ENCODE measurements at places on chromosomes 7 and 10.

- H3K27ac ChIP-seq: no peak overlapping the region
- no peaks in the 10 kb centered on the region for H3K36me3 ChIP-seq
- DNase-seq: no peak
- no peak overlapping the region for H3K4me3 ChIP-seq
Measured at GRCh38 chr7:136874393-136875032, 6.1 kb downstream of the CHRM2 start.

DNA sequence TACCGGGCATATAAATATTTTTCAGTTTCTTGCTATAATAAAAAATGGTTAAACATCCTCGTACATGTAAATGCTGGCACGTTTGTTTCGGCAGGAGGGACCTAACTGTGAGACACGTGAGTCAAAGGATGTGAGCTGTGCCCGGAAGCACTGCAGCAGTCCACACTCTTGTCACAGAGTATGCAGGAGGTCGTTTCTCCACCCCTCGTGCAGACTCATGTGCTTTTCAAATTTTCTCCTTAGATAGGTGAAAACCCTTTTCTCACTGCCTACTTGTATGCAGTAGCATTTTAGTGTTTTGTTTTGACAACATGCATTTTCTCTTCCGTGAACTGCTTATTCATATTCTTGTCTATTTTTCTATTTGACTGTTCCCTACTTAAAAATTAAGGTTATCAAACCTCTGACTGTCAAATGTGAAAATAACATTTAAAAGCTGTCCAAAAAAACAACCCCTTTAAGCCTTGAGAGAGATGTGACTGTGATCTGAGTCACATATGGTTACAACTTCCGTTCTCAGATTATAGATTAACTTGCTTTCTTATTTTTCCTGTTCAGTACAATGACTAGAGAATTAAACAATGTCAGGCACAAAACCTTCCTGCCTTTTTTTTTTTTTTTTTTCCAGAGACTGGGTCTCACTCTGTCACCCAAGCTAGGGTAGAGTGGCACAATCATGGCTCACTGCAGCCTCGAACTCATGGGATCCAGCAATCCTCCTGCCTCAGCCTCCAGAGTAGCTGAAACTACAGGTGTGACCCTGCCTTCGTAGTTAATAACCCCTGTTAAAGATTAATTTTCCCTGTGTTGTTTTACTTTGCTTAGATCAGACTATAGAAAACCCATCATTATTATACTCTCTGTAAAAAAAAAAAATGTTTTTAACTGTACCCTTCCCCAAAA, 45.1 kb downstream of the DPY19L1 start:
- H3K36me3 ChIP-seq: peaks cover 19% of the 10 kb centered on the region
- peak overlapping the region; percentile 95 for H3K27ac ChIP-seq
- H3K27me3 ChIP-seq: no peaks in the 10 kb centered on the region
- H3K4me1 ChIP-seq: peaks cover 17% of the 10 kb centered on the region

DNA sequence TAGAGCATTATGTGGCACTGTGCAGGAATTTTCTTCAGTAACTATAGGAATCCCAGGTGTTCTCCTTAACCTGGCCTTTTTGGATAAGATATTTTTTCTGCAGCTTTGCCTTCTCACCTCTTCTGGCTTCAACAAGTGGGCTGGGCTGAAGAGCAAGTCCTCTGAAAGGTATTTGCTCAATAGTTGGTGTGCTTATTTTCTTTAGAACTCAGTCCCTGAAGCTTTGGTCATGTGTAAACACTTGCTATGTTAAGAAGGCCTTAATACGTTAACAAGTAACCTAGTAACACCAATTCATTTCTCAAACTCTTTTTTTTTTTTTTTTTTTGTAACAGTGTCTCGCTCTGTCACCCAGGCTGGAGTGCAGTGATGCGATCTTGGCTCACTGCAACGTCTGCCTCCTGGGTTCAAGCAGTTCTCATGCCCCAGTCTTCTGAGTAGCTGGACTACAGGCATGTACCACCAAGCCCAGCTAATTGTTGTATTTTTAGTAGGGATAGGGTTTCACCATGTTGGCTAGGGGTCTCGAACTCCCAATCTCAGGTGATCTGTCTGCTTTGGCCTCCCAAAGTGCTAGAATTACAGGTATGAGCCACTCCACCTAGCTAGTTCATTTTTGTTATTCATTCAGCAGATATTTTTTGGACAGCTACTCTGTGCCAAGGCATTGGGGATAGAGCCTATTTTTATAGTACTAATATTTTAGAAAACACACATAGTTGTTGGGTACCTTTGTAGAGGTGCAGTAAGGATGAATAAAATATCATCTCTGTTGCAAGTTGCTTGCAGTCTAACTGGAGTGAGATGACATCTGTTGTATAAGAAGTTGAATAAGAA, 164.6 kb downstream of the SND1 start:
- H3K27ac ChIP-seq: no peak overlapping the region
- H3K4me1 ChIP-seq: peaks cover 54% of the 10 kb centered on the region
- H3K36me3 ChIP-seq: peaks cover 11% of the 10 kb centered on the region
- H3K4me3 ChIP-seq: no peak overlapping the region
- no peak for DNase-seq

DNA sequence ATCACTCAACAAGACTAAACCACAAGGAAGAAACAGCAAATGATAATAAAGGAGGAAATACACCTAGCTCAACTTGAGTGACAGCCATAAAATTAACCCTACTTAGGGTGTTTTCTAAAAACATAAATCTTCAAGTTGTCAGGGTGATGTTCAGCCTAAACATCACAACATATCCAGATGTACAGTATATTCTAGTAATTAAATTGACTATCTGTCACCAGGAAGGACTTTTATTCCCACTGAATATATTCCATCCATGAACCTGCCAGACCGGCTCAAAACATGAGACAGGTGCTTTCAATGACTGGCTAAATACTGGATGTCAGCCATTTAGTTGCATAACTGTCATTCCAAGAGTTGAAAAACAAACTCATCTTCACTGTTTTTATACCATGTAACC, 298.1 kb upstream of the NEBL start:
- no peaks in the 10 kb centered on the region for H3K4me1 ChIP-seq
- H3K27me3 ChIP-seq: peaks cover 5% of the 10 kb centered on the region
- no peaks in the 10 kb centered on the region for H3K36me3 ChIP-seq
- no peak for DNase-seq

- DNase-seq: no peak
- no peaks in the 10 kb centered on the region for H3K36me3 ChIP-seq
- no peaks in the 10 kb centered on the region for H3K27me3 ChIP-seq
- no peak overlapping the region for H3K27ac ChIP-seq
- no peak overlapping the region for H3K4me3 ChIP-seq
- no peaks in the 10 kb centered on the region for H3K4me1 ChIP-seq
Measured at GRCh38 chr7:126493801-126494200, 758.9 kb downstream of the GRM8 start.

GRCh38 chr10:46530249-46531186, 25.9 kb downstream of the GPRIN2 start:
- DNase-seq: no peak
- H3K27me3 ChIP-seq: no peaks in the 10 kb centered on the region
- H3K4me1 ChIP-seq: no peaks in the 10 kb centered on the region
- no peaks in the 10 kb centered on the region for H3K36me3 ChIP-seq
- H3K27ac ChIP-seq: no peak overlapping the region

GRCh38 chr10:100709146-100710082, 36.0 kb upstream of the PAX2 start:
- H3K4me3 ChIP-seq: no peak overlapping the region
- peaks cover 7% of the 10 kb centered on the region for H3K4me1 ChIP-seq
- DNase-seq: no peak
- peaks cover 79% of the 10 kb centered on the region for H3K27me3 ChIP-seq

- no peaks in the 10 kb centered on the region for H3K27me3 ChIP-seq
- H3K36me3 ChIP-seq: no peaks in the 10 kb centered on the region
- no peak for DNase-seq
- peaks cover 6% of the 10 kb centered on the region for H3K4me1 ChIP-seq
- H3K4me3 ChIP-seq: no peak overlapping the region
- no peak overlapping the region for H3K27ac ChIP-seq
Measured at GRCh38 chr10:95437669-95438068, 123.5 kb downstream of the SORBS1 start.

DNA sequence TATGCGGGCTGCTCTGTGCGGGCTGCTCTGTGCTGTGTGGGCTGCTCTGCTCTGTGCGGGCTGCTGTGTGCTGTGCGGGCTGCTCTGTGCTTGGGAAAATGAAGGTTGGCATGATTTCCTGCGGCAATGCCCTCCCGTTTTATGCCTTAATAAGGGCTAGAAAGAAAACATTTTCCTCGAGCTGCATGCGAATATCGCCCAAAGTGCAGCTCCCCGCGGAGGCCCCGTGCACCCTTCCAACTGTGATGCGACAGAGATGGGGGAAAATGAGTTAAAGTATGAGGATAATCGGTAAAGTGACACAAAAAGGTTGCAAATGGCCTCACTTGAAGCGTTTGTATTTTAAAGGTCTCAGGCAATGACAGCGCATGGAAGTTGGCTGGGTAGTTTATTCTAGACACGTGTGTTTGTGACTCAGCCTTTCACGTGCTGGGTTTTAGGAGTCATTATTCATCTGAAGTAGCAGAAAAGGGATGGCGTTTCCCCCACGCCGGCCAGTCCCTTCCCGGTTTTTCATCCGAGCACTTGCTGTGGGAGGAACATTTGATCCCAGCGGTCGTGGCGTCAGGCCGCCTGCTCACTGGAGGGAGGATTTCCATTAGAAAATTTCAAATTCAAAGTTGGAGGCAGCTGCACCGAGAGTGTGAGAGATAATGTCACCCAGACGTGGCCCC, 220.7 kb downstream of the ADARB2 start:
- no peaks in the 10 kb centered on the region for H3K36me3 ChIP-seq
- peaks cover 11% of the 10 kb centered on the region for H3K27me3 ChIP-seq
- DNase-seq: no peak
- H3K4me1 ChIP-seq: no peaks in the 10 kb centered on the region
- no peak overlapping the region for H3K4me3 ChIP-seq

GRCh38 chr7:104150470-104150869, 57.3 kb downstream of the ORC5 start:
- H3K4me3 ChIP-seq: no peak overlapping the region
- H3K36me3 ChIP-seq: peaks cover 19% of the 10 kb centered on the region

GRCh38 chr10:89373916-89374711, 3.7 kb upstream of the IFIT1B start:
- no peaks in the 10 kb centered on the region for H3K36me3 ChIP-seq
- no peak overlapping the region for H3K4me3 ChIP-seq
- no peak overlapping the region for H3K27ac ChIP-seq
- no peak for DNase-seq
- peaks cover 20% of the 10 kb centered on the region for H3K27me3 ChIP-seq

GRCh38 chr7:47537716-47538675, 43.9 kb downstream of the TNS3 start:
- no peaks in the 10 kb centered on the region for H3K27me3 ChIP-seq
- no peak for DNase-seq
- no peak overlapping the region for H3K4me3 ChIP-seq
- H3K4me1 ChIP-seq: no peaks in the 10 kb centered on the region
- H3K27ac ChIP-seq: no peak overlapping the region

DNA sequence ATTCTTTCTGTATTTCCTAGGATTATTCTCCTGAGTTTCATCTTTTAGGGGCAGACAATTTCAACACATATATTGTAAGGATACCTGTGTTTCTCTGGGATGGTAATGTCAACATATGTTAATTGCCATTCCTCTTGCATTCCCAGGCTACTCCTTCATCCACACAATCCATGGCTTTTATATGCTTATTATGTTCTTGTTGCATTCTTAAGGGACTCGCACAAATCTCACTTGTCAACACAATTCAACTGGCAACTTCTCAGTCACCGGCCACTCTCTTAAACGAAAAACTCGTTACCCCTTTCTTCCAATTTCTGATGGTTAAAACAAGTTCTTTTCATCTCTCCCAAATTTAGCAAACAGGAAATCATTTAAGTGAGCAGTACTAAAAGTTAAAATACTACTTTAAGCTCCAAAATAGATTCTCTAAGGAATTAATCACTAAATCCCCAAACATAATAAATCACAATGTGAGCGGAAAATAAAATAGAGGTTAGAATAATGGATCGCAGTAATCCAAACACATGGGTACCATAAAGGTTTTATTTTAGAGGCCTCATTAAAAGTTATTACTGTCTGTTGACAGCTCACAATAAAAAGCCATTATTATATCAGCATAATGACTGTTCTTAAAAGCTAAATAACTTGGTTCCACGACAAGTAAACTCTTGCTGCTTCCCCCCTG, 223.2 kb downstream of the ELMO1 start:
- no peak overlapping the region for H3K4me3 ChIP-seq
- H3K36me3 ChIP-seq: peaks cover 31% of the 10 kb centered on the region
- no peaks in the 10 kb centered on the region for H3K27me3 ChIP-seq
- no peak for DNase-seq
- peaks cover 4% of the 10 kb centered on the region for H3K4me1 ChIP-seq

GRCh38 chr7:129851809-129852208, 101.0 kb downstream of the UBE2H start:
- H3K27me3 ChIP-seq: no peaks in the 10 kb centered on the region
- DNase-seq: no peak
- peaks cover 31% of the 10 kb centered on the region for H3K4me1 ChIP-seq
- no peak overlapping the region for H3K27ac ChIP-seq
- H3K36me3 ChIP-seq: peaks cover 20% of the 10 kb centered on the region

DNA sequence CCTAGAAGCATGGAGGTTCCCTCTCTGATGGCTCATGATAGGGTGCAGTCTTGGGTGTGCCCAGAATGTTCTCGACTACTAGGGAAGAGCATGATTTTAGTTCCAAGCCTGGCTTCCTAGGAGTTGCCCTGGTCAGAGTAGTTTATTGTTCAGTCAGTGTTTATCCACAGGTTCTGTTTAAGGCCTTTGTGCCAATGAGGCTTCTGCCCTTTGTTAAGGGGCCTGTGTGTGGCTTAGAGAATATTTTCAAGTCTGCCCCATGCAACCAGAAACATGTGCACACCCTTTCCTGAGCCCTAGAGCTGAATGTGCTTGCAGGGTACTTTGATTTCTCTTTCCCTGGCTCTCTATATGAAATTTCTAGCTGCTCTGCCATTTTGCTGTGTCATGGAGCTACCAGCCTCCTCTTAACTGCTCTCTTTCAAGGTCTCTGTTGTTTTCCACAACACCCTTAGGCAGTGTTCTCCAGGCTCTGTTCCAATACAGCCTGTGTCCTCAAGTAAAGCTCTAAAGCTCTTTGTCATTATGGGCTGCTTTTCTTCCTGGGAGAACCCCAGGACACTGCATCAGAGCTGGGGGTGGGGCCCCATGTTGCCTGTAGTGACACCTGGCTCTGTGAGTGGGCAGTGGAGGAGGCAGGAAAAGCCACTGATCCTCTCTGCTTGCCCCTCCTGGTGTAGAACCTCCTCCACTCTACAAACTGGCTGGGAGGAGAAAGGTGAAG, 34.1 kb upstream of the TSPAN33 start:
- no peak overlapping the region for H3K4me3 ChIP-seq
- DNase-seq: no peak
- peaks cover under 1% of the 10 kb centered on the region for H3K36me3 ChIP-seq
- H3K27me3 ChIP-seq: peaks cover 19% of the 10 kb centered on the region
- no peak overlapping the region for H3K27ac ChIP-seq
